ENCODE measurements at places on chromosomes 7 and 10.

GRCh38 chr10:112434988-112435619 is 11.6 kb downstream of the ZDHHC6 start:
- peak; percentile 40 for DNase-seq

GRCh38 chr7:22677680-22678079 is 49.3 kb upstream of the IL6 start:
- DNase-seq = no peak

GRCh38 chr7:111982133-111982532 is 224.1 kb downstream of the DOCK4 start:
- DNase-seq = no peak

GRCh38 chr10:90947030-90947960 is 26.4 kb upstream of the ANKRD1 start:
- DNase-seq = peak; percentile 42

GRCh38 chr7:91310830-91311460 is 46.7 kb downstream of the FZD1 start:
- DNase-seq = peak; percentile 62

GRCh38 chr10:77844177-77844576 is 82.4 kb downstream of the DLG5 start:
- DNase-seq = no peak

GRCh38 chr7:151805191-151805590 is 71.7 kb downstream of the PRKAG2 start:
- no peak for DNase-seq

DNA sequence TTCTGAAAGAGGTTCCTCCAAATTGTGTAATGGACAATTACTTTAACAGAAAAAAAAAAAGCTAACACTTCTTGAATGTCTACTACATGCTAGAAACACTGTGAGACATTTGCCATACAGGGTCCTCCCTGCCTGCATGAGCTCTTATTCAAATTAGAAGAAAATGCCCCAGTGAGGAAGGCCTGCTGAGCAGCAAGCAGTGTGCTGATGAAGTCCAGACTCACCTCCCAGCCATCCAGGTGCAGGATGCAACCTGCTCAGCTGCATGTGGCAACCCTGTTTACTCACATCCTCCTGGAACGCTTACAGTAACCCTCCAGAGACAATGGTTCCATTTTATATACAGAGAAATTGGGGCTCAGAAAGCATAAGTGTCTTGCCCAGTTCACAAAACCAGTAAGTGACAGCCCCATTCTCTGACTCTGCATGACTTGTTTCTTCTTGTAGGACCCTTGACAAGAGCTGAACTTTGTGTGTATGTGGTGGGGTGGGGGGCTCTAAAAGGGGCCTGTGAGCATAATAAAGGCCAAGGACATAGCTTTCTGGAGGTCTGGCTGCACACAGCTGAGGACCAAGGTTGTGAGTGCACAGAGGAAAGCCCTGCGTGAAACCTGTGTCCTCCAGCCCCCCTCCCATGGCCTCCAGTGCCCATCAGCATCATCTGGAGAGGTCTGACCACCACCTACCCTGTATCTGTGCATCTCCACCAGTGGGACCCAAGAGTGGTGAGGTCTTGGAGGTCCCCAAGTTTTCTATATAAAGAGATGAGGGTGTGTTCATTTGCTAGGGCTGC is 387.8 kb downstream of the GRID1 start:
- DNase-seq = no peak

DNA sequence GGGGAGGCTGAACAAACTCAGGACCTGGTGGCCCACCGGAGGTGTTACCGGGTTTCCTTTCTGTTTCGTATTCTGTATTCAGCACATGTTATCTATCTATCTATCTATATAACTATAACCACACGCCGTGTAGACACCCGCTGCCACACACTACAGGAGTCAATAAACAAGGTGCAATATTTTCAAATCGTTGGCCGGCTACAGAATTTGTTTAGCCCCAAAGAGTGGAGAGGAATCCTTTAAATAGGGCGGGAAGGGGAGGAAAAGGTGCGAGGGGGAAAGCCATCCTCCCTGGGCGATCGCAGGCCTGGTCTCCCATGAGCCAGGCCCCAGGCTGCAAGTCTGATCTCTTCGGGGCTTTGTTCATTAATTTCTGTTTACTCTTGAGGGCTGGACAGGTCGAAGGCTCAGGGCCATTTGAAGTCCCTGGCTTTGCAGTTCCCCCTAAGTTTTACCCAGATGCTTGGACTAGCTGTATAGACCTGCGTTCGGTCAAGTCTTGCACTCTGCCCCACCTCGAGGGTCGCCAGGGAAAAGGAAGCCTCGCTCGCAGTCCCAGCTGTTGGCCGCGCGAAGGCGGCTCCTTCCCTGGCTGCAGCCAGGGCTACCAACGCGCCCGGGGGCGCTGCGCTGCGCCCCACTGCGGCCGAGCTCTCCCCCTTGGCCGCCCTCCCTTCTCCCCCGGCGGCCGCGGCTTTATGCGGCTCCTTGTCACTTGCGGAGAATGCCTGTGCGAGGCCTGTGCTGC is 3.8 kb downstream of the NKX2-3 start:
- no peak for DNase-seq

GRCh38 chr10:69817078-69817581 is 15.4 kb downstream of the COL13A1 start:
- no peak for DNase-seq

GRCh38 chr7:69598487-69599285 is 411 bp downstream of the AUTS2 start:
- DNase-seq = peak; percentile 35

GRCh38 chr10:87659571-87660483 is at the start of gene PAPSS2:
Gene PAPSS2, plus strand, starts transcription at chr10:87659878. Its CDS starts 104 bp downstream, at chr10:87659982.
- peak; percentile 61 for DNase-seq

- no peak for DNase-seq
Observed at GRCh38 chr10:16976803-16977202, 152.8 kb downstream of the CUBN start.

- DNase-seq = peak; percentile 66
Observed at GRCh38 chr10:25047591-25048301, 31.3 kb downstream of the THNSL1 start.

- DNase-seq = no peak
Observed at GRCh38 chr7:25861601-25862260, 290.3 kb upstream of the NFE2L3 start.

DNA sequence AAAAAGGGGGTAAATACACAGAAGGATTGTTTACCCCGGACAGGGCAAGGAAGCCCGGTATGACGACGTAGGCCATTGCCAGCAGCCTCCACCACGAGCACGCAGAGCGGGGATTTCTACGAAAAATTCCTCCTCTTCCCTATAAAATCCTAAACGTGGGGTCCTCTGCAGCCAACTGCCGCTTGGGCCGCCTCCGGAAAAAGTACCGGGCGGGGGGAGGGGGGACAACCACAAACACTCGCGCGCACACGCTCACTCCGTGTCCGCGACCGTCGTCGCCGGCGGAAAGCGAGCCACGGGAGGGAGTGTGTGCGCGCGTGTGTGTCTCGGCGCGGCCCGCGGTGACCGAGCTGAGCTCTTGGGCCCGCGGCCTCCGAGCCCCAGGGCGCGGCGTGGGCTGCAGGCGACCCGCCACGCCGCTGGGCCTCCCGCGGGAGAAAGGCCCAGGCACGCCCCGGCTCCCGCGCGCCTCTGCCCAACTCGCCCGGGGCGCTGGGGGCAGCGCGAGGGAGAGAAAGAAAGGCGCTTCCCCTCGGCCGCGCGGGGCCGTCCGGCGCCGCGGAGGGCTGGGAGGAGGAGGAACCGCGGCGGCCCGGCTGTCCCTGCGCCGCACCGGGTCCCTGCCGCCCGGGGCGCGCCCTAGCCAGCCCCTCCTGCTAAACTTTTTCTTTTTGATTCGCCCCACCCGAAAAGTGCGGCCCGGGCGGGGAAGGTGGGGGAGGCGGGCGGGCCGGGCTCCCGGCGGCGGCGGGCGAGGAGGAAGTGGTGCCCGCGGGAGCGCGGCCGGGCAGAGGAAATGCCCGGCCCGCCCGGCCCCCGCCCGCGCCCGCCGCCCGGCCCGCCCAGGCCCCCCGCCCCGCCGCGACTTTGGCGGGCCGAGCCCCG is 1.5 kb downstream of the CTBP2 start:
- peak; percentile 46 for DNase-seq

- no peak for DNase-seq
Observed at GRCh38 chr7:156143158-156143557, 330.9 kb upstream of the SHH start.

DNA sequence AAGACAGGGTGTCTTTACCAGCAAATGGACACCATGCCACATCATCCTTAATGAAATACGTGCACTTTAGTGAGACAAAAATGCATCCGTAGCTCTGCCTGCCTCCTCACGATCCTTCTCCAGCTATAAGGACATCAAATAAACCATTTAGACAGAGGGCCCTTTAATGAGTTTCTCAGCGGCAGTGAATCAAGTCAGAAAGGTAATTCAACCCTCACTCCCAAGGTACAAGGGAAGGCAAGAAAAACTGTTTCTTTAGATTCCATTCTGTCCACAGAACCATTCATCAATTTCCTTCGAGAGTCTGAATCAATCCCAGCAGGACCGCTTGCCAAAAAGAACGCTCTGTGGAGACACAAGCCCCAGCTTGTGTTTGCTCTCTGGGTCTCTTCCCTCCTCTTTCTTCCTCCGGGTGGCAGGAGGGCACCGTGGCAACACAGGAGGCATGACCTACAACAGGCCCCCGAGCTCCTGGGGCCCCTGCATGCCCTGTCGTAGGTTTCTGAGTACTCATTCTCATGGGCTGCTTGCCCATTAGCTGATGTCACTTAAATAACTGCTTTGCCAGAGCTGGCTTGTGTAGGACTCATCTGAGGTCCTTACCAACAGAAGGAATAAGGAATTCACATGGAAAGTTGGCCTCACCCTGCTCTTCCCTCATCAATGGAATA is 297.8 kb upstream of the PRKCQ start:
- DNase-seq = peak; percentile 4

GRCh38 chr10:115046686-115047236 is 46.4 kb upstream of the ATRNL1 start:
- DNase-seq = no peak

DNA sequence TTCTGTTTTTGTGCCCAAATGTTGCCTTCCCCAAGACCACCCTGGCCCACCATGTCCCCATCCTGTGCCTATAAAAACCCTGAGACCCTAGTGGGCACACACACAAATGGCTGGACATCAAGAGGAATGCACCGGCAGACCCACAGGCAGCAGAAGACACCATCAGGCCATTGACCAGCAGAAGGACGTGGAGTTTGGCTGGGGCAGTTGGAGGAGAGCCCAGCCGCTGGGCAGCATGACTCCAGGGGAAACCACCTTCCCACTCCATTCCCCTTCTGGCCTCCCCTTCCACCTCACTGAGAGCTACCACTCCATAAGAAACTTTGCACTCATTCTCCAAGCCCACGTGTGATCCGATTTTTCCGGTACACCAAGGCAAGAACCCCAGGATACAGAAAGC is 309.2 kb downstream of the CAMK1D start:
- no peak for DNase-seq

DNA sequence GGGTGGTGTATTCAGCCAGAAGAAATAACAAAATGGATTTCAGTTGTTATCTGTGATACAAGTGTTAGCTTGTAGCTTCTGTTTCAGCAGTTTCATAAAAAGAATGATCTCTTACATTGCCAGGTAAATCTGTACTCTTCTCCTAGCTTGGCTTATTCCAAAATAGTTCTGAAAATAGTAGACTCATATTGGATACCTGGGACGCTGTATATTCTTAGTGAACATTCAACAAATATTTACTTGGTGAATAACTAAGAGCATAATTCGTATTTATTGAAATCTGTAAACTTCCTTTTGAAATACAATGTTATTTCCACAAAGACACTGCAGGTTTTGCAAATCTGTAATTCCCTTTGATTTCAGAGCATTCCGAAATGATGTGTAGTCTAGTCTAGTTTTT is 249.2 kb downstream of the ADK start:
- DNase-seq = no peak

- DNase-seq = no peak
Observed at GRCh38 chr7:10237306-10237705, 736.4 kb upstream of the PHF14 start.

GRCh38 chr7:55515569-55516279 is 56.6 kb downstream of the VOPP1 start:
- DNase-seq = no peak

DNA sequence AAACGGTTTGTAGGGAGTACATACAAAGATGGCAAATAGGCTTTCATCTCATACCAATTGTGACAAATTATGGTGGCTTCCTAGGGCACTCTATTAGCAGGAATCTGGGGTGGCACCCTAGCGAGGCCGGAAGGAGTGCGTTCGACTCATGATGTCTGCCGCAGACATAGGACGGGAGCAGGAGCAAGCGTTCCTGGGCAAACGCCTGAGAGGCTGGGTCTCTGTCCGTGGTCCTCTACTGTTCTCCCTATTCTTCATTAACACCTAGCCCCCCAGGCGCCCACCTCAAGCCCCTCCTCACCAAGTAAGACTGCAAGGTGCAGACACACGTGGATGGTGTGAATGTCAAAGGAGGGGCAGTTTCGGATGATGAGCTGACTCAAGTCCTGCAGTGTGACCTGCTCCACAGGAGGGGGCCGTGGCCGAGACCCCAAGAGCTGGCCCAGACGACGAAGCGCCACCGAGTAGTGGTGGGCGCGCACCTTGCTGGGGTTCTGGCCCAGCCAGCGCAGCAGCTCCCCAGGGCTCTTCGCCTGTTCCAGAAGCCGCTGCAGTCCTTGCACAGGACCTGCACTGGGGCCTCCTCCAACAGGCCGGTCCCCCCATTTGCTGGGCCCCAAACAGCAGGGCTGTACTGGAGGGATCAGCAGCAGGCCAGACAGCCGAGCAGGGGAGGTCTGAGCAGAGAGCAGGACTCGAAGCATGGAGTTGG is 1.3 kb downstream of the FASTK start:
- no peak for DNase-seq

DNA sequence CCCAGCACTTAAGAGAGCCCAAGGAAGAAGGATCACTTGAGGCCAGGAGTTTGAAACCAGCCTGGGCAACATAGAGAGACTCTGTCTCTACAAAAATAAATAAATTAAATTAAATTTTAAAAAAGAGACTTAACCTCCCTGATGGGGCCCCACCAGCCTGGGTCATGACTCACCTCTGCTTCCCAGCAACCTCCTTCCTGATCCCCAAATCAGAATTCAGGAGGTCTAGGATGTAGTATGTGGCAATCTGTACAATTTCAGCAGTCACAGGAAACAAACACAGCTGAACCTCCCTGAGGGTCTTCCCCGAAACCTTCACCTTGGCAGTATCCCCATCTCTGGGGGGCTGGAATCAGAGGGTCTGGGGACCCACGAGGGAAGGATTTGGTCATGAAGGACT is 9.7 kb upstream of the PPP1R35 start:
- peak; percentile 48 for DNase-seq

DNA sequence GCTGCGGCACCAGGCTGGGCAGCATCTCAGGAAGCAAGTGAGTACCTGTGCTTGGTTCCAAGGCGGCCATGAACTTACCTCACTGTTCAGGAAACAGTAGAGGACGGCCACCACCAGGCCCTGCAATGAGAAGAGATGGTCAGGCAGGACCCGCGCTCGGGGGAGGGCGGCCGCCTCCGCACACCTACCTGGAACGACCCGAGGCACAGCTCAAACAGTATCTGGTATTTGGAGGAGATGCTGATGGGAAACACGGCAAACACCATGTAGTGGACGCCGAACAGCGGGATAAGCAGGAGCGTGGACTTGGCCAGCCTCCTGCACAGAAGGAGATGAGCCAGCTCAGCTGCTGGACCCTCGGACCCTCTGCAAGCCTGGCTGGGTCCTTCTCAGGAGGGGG is 112.9 kb downstream of the VIPR2 start:
- DNase-seq = no peak
